ENCODE measurements at places on chromosomes 11 and 22.
A peak's percentile ranks its signal among the peaks of the same experiment; 100 is the strongest.

DNA sequence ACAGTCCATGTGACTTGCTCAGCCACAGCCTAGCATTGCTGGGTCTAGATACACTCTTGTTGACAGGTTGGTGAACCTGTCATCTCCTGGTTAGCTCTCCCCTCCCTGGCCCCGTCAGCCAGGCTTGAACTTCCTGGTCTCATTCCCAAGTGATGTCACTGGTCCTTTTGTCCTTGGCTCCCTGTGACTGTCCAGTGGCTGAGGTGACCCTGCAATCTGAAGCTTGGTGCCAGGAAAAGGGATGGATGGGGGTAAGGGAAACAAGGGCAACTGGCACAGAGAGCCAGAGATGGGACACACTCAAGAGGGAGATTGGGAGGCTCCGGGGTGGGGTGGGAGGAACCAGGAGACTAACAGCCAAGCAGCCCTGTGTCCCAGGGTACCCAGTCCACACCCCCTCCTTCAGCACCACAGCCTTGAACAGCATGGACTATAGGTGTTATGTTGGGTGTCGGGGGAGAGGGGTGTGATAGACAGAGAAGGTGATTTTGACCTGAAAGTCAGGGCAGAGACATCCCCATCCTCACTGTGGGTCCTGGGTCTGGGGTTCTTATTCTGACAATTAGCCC, 63.8 kb upstream of the THY1 start:
- no peak for DNase-seq

- DNase-seq: no peak
These were observed 31.3 kb downstream of the LMO1 start for GRCh38 chr11:8232414-8232813.

DNA sequence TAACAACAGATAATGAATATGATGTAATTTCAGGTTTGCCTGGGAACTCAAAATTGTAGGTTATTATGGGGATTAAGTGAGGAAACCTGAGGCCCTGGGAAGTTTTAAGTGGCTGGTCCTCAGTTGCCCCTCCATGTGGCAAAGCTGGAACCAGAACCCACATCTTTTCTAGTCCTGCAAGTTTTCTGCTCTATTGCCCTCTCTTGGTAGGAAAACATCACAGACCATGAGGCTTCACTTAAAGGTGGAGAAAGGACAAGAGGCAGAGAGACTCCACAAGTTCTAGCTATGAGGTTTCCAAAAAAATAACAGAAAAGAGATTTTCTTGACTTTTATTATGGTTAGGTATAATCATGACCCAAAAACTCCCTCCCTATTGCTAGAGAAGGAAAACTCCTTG, 115.5 kb upstream of the DDI1 start:
- no peak for DNase-seq

GRCh38 chr22:43829904-43830851, 18.1 kb upstream of the EFCAB6 start:
- no peak for DNase-seq

DNA sequence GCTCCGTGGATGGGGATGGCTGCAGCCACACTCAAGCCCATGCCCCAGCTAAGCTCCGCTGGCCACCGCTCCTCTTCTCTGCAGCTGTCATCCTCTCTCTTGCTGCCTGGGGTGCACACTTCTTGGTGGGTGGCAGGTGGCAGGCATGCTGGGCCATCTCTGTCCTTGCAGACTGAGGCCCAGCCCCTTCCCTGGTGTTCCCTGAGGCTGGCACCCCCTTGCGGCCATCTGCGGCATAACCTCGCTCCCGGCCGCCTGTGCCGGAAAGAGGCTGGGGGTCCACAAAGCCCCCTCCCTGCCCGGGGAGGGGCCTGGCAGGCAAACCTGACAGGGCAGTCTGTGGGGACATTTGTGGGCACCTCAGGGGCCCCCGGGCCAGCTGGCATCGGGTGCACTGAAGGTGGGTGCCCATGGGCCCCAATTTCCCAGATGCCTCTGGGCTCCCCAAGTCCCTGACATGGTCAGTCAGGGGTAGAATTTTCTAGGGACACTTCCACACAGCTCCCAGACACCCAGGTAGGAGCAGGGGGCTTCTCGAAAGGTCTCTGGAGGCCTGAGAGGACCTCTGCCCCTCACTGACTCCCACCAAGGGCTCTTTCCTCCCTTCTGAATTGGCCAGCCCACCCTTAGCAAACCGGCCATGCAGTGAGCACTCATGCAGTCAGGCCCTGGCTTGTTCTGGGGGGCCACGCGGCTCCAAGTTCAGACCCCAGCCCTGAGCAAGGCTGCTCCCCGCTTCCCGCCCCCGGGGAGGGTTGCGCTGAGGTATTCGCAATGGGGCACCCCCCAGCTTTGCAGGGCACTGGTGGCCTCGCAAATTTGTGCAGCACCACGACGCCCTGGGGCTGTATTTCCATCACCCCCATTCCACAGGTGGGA, 23.5 kb upstream of the TH start:
- DNase-seq: peak; percentile 38

- DNase-seq: no peak
These were observed 347.0 kb upstream of the SYN3 start for GRCh38 chr22:33405194-33405593.

GRCh38 chr11:9905960-9906791, 242.3 kb downstream of the SWAP70 start:
- DNase-seq: no peak

DNA sequence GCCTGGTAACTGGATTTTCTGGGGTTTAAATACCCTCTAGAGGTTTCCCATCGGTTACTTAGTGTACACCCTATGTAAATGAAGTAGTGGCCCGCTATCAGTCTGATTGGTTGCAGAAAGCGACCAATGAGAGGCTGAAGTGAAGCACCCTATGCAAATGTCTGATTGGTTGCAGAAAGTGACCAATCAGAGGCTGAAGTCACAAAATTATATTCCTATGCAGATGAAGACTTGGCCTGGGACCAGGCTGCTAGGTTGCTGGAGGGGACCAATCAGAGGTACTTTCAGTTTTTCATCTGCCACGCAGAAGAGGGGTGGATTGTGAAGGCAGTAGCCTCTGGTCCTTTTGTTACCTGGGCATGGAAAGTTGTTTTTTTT, 134.8 kb downstream of the TBC1D22A start:
- DNase-seq: no peak

- no peak for DNase-seq
These were observed 663.8 kb upstream of the API5 start for GRCh38 chr11:42647993-42648392.

- no peak for DNase-seq
These were observed 15.0 kb downstream of the INCENP start for GRCh38 chr11:62138630-62139425.

DNA sequence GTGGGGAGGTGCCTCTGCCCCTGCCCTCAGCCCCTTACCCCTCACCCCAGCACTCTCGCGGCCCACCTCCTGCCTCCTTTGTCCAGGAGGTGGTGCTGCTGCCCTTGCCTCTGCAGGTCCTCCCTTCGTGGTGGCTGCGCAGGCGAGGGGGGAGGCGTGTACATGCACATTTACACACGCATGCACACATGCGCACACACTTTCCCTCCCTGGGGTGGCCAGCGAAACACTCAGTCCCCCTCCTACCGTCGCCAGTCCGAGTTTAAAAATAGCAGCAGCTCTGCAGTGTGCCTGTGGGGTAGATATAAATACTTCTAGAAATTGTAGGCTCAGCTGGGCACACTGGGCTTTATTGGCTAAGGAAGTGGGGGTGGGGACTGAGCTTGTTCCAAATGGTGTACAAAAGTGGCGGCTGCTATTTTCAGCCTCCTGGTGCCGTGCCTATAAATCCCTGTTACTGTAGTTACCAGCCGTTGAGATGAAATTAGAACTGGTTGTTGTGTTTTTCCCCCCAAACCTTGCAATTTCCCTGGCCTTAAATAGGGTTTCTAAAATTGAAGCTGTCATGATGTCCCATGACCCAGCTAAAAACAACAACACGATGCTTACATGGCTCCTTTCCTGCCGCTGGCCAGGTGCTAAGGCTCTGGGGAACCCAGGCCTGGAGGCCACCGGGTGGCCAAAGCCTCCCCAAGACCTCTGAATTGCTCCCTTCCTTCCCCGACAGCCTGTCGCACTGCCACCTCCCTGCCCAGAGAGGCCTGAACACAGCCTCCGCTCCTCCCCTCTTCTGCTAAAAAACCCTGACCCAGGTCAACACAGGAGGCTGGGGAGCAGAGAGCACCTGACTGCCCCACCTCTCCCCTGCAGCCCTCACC, 12.4 kb downstream of the PICK1 start:
- DNase-seq: peak; percentile 97

DNA sequence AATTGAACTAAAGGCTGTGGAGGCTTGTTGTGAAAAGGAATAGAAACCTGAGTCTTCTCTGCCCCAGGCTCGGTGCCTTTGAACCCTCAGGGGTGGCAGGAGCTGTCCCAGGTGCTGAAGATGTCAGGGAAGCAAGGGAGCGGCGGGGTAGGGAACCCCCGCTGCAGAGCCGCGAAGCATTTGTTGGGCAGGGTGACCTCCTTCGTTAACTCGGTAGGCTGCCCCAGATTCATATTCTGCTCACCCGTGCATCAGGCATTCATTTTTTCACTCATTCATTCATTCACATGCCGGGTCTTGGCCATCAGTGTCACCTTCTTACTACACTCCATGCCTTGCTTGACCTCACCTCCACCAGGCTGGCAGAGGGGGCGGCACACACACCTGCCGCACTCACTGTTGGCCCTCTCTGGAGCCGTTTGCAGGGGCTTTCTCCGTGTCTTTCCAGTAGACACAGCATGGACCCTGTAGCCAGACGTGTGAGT, 618.9 kb downstream of the BRD1 start:
- peak; percentile 63 for DNase-seq

DNA sequence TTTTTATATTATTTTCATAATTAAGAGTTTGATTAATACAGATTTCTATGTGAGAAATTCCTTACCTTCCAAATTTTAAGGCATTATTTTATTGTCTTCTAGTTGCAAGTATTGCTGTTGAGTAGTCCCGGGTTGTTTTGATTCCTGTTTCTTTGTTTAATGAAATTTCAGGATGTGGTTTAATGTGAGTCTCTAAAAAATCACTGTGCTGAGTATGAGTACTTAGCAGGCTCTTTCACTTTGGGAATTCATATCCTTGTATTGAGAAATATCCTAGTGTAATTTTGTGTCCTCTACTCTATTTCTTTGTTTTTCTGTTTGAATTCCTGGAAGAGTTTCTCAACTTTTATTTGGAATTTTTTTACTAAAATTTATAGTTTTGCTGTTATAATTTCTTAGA, 113.2 kb downstream of the TMEM135 start:
- no peak for DNase-seq

DNA sequence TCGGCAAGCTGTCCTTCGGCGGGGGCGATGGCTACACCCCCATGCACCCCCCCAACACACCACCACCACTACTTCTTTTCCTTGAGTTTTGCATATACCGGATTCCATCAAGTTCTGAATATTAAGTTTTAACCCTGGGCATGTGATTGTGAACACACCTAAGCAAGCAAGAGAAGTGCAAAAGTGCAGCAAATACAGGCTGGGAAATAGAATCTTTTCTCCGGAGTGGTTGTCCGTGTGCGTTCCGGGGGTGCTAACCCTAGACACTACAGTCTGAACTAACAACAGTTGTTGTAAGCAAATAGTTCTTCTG, 574 bp downstream of the PRSS23 start:
- no peak for DNase-seq

GRCh38 chr11:47239852-47240251, 8.8 kb downstream of the ACP2 start:
- no peak for DNase-seq

- peak; percentile 2 for DNase-seq
These were observed 22.2 kb downstream of the MRGPRG start for GRCh38 chr11:3196161-3197043.

DNA sequence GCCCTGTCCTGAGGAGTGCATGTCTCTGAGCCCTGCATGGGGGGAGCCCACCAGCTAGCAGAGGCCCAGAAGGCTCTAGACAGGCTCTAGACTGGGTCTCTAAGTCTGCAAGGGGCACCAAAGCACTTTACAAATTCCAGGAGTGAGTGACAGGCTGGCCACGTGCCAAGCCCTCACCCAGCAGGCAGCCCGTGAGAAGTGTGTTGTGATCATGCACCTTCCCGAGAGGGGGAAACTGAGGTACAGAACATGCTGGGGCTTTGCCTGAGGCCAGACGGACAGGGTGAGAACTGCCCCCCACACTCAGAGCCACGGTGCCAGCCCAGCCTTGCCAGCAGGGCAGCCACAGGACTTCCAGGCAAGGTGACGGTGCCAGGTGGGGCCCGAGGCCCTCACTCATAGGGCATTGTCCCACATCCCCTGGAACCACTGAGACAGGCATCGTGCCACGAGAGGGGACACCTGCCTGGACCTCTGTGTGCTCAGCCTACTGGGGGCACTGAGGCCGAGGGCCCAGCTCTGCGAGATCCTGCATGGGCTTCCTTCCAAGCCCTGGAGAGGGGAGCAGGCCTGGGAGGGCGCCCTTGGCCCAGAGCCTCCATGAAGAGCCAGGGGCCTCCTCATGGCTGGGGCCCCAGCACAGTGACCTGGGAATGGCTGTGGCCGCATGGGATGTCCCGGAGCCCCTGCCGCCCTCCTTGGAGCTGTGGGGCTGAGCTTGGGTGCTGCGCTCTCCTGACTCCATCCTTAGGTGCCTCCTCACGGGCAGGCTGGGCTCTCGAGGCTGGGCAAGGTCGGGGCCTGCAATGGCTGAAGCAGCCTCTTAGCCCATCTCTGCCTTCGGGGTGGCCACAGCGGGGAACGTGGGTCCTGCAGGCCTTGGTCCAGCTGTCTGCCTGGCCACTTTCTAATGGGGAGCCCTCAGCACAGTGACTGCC, 121.5 kb downstream of the KCNQ1OT1 start:
- no peak for DNase-seq

DNA sequence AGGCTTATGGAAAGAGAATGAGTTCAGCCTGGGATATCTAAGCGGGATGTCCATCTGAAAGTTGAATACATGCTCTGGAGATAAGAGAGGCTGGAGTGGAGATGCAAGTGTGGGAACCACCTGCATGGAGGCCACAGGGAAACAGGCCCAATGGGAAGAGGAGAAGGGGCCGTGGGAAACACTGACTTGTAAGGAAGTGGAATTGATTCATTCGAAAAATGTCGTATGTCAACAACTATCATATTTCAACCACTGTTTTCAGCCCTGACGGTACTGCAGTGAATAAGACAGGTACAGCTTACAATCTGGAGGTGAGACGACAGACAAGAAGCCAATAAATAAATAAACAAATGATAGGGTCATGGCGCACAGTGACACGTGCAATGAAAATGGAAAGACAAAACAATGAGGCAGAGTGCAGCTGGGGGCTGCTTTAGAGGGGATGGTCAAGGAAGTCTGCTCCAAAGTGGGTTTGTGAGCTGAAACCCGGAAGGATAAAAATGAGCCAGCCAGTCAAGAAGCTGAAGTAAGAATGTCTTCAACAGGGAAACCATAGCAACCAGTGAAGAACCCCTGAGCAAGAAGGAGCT, 35.9 kb downstream of the EFCAB6 start:
- DNase-seq: no peak

- peak; percentile 76 for DNase-seq
These were observed 6.8 kb downstream of the NAA40 start for GRCh38 chr11:63945477-63946163.

DNA sequence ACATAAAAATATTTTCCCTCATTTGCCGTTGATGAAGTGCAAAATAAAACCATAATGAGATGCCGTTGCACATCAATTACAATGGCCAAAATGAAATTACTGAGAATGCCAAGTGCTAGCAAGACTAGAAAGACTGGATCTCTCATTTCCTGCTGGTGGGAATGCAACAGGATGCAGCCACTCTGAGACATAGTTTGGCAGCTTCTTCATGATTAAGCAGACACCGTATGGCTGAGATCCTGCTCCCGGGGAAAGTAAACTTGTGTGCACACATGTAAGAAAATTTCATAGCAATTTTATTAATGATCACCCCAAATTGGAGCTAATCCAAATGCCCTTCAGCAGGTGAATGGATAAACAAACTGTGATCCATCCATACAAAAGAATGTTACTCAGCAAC, 1013.2 kb downstream of the TBC1D22A start:
- DNase-seq: no peak
